ENCODE measurements at places on chromosomes 1 and 21.

- no peak for DNase-seq
Observed at GRCh38 chr1:39789571-39790110, 976 bp upstream of the BMP8B start.

DNA sequence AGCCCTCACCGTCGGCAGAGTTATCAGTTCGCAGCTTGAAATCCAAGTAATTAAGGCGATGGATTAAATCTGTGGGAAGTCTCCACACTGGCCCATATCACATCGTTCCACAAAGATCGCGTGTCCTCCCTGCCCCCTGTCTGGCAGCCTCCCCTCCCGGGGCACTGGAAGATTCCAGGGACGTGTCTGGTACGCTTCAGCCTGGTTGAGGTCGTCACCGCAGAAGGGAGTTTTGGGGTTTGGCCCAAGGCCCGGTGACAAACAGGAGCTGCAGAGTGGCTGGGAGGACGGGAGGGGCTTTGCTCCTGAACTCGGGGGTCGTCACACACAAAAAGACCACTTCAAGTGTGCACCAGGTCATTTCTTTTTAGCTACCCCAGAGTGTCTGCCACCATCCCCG is 51.1 kb downstream of the PRDM16 start:
- no peak for DNase-seq

DNA sequence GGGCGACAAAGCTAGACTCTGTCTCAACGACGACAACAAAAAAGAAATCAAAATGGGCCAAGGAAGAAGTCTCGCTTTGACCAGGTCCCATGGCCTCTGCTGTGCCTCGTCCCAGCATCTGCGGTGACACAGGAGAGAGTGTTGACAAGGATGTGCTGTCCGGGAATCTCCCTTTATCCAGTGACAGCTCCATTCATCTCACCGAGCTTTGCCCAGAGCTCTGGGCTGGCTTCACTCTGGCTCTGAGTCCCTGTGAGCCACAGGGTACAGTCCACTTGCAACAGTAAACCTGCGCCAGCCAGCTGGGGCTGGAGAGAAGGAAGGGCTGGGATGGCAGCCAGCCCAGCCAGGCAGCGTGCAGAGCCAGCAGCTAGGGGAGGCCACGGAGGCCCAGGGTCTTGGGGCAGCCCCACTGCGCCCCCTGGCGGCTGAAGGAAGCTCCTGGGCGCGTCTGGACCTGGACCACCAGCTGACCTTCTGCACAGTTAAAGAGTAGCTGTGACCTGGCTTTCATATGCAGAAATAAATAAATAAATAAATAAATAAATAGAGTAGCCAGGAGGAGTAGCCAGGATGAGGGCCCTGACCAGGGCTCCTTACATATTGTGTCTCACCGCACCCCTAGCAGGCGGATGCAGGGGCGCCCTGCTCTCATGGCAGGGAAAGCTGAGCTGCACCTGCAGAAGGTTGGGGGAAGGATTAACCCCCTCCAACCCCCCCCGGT is 29.7 kb downstream of the ENO1 start:
- DNase-seq, result no peak

DNA sequence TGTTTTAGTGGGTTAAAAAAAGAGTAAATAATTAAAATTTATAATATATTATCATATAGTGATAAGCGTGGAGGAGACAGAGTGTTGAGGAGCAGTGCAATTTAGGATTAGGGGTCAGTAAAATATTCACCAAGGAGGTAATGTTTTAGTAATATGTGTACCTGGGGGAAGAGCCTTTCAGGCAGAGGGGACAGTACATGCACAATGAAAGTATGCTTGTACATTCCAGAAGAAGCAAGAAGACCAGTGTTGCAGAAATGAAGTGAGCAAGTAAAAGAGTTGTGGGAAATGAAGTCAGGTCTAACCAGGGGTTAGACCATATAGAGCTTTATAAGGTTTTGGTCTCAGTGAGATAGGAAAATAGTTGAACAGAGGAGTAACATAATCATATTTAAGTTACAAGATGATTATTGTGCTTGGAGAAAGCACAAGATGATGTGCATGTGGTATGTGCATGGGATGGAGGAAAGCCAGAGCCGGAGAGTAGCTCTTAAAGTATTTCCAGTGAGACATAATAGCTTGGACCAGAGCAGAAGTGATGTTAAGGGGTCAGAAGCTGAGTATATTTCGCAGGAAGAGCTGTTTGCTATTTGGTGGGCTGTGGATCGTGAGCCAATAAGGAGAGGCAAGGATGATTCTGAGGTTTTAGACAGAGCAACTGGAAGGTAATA is 44.8 kb downstream of the SNX7 start:
- DNase-seq, result no peak

DNA sequence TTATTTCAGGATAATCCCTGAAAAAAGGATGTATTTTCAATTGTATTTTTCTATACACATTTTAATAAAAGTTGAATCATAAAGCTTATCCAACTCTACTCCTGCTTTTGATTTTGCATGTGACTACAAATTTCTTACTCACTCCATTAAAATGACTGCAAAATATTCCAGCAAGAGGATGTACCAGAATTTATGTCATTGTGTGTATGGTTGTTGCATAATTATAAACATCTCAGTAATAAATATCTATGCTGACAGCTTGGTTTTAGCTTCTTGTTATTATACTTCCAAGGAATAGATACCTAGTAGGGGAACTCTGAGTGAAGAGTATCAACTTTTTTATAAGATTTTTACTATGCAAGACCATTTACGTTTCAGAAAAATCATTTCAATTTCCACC is 463.2 kb upstream of the RUNX1 start:
- DNase-seq, result no peak

DNA sequence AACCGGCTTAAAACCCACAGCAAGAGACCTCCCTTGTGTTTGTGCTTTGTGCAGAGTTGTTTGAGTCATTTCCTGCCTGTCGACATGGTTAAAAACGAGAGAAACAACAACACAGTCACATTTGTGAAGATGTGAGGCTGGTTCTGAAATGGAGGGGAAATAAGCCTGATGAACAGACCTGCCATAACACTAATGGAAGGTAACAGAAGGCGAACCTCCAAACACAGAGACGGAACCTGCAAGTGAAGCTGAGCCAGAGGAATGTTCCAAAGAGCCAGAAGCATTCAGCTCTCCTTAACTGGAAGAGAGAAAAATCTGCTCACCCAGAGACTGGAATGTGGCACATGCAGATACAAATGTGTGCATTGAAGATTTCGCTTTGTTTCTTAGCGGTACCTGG is 53.2 kb upstream of the RAVER2 start:
- DNase-seq, result no peak

- DNase-seq, result no peak
Observed at GRCh38 chr21:42815217-42815616, 64.1 kb downstream of the WDR4 start.

DNA sequence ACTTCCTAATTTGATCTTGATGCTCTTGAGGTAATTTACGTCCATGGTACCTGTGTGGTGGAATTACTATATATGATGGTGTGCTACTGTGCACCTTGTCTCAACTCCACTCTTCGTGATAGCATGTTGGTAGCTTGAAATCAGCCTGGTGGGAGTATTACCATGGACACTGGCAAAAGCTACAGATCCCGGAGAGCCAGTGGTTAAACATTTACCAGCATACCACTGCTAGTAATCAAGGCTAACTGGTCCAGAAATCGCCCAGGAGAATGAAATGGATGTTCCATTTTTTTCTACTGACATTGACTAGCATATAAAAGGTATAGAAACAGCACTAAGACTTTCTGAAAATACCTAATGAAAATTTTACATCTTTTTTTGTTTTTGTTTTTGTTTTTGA is 30.6 kb downstream of the ELK4 start:
- no peak for DNase-seq

- no peak for DNase-seq
Observed at GRCh38 chr1:14810595-14811361, 212.3 kb downstream of the KAZN start.

DNA sequence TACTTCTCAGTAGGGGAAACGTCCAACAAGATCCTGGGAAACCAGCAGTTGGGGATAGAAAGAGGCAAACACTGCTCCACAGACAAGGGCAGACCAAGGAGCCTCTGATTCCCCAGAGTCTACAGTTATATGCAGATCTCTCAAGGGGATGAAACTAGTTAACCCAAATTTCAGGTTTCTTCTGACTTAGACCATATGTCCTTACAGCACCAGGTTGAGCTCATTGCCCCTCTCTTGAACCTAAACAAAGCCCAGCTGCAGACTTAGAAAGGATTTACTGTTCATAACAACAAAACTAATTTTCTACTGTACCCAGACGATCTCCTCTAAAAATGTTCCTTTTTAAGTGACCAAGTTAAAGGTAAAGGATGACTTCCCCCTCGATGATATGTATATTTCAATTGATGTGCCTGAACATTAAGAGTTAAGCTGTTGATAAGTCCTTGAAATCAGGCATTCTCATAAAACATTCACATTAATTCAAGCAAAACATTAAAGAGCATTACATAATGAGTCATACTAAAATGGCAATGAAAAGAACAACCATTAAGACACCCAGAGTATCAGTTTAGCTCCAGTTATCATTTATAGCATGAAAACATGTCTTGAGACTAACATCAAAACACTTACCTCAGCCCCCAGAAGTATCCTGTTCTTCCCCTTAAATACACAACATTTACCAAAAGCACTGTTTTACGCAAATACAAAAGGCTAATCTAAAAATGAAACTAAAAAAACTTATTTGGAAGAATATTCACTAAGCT is 24.1 kb downstream of the SMYD3 start:
- no peak for DNase-seq

DNA sequence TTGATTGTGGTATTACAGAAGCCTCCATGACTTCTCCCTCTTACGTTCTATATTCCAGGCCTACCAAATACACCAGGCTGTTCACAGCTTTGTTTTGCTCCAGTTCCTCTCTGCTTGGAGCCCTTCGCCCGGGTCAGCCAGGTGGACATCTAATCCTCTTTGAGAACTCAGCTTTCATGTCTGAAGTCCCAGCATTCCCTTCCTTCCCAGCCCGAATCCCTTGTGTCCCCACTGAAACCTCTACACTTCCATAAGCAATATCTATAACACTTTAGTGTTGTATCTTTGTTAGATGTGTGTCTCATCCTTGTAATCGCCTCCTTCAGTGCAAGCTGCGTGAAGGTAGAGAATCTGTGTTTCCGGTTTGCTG is 1.9 kb downstream of the RNF11 start:
- no peak for DNase-seq

GRCh38 chr1:29597861-29598260 is 361.5 kb downstream of the PTPRU start:
- no peak for DNase-seq

GRCh38 chr21:20856926-20857325 is 141.3 kb upstream of the NCAM2 start:
- no peak for DNase-seq

GRCh38 chr1:226967665-226968064 is 27.6 kb downstream of the COQ8A start:
- DNase-seq, result no peak

DNA sequence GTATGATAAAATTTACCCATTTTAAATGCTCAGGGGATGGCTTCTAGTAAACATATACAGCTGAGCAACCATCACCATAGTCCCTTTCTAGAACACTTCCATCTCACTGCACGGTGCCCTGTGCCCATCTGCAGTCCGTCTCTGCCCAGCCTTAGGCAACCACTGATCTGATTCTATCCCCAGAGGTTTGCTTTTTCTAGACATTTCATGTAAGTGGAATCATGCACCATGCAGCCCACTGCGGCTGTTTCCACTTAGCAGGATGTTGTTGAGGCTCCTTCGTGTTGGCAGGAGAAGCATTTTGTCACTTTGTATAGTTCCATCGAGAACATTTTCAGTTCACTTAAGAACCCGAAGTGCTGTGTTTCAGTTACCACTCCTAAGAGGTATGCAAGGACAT is 27.8 kb upstream of the VAMP3 start:
- no peak for DNase-seq

DNA sequence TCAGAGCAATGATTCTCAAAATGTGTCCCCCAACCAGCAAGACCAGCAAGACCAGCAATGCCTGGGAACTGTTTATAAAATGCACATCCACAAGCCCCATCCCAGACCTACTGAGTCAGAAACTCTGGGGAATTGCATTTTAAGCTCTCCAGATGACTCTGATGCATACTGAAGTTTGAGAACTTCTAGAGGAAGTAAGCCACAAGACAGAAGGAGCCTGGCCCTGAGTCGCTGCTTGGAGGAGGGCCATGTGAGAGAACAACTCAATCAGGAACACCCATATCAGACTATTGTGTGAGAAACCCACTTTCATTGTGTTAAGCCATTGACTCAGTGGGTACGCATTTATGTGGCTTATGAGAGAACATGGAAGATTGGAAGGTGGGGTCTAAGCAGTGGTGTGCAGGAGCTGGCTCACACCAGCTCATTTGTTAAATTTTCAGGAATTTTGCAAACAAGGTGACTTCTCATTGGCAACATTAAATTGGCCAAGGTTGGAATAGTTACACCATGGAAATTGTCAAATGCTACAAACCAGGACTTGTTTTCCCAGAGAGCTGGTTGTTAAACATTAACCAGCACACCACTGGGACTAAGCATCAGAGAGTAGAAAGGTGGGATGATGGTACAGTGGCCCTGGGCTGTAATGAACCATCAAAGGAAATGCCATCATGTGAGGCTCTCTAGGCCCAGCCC is 38.9 kb downstream of the ATP1A1 start:
- DNase-seq, result no peak

DNA sequence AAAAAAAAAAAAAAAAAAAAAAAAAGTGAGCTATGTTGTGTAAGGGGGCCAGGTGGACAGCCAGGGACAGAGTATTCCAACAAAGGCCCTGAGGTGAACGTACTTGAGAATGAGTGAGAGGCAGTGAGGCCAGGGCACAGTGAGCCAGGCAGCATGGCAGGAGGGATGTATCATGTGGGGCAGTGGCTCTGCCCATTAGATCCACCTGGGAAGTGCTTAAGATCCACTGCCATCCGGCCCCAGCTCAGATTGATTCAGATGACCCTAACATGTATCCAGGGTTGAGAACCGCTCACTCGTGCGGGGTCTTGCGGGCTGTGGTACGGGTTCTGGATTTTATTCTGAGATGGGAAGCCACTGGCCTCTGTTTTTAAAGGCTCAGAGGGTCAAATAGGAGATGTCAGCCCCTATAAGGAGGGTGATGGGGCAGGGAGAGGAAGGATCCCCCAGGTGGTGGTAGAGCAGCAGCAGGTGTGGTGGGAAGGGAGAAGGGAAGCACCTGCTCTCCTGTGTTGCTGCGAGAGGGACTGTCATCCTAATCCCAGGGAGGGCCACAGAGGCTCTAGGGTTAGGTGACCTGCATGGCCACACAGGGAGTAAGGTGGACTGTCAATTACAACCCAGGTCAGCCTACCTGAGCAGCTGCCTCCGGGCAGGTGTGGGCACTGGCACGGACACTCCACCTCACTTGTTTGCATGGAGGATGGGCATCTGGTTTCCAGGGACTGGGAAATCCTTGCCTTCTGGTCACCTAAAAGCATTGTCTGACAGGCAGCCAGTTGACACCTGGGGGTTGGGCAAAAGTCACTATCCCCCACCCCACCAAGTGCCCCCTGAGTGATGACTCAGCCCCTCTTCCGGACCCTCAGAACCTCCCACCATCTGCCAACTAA is 31.6 kb downstream of the CDK18 start:
- DNase-seq, result no peak

DNA sequence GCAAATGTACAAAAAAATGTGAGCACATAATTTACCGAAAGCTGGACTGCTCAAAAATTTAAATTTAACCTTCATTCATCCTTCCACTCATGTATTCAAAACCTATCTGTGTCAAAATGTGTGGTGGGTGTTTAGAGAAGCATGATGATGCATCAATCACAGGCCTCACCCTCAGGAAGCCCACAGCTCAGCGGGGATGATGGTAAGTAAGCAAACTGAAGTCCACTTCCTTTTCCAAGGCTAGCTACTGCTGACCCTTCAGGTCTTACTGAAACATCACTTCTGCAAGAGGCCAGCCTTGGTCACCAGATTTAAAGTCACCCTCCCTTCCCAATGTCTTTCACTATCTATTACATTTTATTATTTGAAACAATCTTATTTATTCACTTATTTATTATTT is 254.5 kb downstream of the DNM3 start:
- DNase-seq, result no peak
